NCI-H748 treated with DMSO at 0.1 percent for 48 hours (cell line): ENCODE measurements at places on chromosomes 6 and 20.

DNA sequence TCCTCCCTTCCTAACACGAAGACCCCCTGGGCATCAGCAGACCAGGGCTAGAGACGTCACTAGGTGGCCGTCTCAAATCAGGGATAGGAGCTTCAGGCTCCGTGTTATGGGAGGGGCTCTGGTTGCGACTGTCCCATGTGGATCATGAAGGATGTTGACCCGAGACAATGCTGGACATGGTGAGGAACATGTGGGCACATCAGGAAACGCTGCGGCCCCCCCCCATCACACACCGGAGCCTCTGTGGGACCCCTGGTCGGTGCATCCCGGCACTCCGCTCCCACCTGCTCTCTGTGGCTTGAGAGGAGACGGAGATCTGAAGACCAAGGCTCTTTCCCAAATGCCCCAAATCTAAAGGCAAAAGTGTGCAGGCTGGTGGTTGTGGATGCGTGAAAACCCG lies 54.2 kb downstream of the DACT2 start:
- no peak for DNase-seq

- peak; percentile 84 for DNase-seq
Observed at GRCh38 chr20:1900321-1900801, 5.2 kb downstream of the SIRPA start.

DNA sequence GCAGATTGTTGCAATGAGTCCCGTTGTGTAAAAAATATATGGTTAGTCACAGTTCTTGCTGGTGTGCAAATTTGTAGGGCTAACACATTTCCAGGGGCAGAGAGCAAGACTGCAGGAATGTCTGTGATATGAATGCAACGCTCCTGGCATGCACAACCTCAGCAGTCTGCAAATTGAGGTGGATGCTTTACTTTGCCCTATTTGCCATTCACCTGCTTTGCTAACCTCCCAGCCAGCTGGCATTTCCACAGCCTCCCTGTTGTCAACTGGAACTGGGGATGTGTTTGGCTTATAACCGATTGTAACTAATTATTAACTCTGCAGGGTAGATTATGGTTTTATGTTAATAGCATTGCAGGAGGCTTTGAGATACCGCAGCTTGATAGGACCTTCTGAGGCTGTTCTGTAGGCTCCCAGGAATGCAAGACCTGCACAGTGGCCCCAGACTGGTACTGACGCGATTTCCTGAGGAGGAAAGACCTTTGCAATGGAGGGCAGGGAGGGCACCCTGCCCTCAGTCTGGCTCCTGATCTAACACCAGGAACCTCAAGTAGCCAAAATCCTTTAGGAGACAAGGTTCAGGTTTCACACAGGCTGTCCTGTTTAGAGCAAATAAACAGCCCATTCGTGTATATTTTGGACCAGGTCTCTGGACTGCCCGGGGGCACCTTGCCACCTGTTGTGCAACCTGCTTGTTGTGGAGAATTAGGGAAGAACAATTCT lies 53.4 kb downstream of the EDN1 start:
- no peak for DNase-seq

GRCh38 chr6:151317103-151317994 lies 74.0 kb downstream of the ZBTB2 start:
- no peak for DNase-seq

DNA sequence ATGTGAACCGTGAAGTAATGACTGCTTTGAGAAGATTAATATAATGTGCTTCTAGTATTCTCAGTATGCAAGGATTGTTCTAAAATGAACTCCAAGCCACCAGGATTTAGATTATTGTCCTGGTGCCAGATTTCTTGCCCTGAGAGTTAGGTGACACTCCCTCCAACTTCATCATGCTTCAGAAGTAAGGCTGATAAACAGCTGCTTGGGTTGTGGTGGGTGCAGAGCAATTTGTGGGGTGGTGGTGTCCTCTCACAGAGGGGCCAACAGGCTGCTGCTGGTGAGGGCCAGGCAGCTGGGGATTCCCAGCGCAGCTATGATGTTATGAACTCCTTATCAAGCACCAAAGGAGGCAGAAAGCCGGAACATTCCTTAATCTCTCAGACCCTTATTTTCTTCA lies 114.6 kb downstream of the MCHR2 start:
- no peak for DNase-seq

GRCh38 chr6:168217880-168218537 lies 101.6 kb downstream of the DACT2 start:
- no peak for DNase-seq

DNA sequence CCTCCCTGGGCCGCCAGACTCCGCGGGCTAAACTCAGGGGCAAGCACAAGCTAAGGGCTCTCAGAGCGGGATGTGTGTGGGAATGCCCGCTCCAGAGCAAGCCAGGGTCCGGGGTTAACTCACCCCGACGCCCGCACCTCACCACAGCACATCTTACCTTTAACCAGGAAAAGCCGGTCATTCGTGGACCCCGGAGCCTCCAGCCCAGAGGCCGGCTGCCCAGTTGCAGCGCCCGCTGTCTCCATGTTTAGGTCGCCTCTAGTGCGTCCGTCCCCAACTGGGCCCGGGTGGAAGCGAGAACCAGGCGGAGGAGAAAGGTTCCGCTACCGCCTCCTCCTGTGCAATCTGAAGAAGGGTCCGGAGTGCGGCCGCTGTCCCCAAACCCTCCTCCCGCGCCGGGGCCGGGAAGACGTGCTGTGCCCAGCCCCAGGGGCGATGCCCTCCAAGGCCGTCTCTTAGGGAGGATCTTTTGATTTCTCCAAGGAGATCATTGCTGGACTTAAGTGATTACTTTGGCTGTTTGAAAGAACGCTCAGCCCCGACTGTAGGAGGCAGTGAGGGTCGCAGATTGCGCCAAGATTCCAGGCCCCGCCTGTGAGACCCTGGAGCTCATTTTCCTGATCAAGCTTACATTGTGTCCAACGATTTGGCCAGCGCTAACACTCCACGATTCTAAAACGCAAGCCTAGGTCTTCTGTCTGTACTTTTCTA lies at the start of gene TMEM242:
TSS of gene TMEM242 (minus strand) at position 265 of the 711 bp plus-strand sequence. CDS start at position 245, 20 bp downstream.
- DNase-seq: no peak

DNA sequence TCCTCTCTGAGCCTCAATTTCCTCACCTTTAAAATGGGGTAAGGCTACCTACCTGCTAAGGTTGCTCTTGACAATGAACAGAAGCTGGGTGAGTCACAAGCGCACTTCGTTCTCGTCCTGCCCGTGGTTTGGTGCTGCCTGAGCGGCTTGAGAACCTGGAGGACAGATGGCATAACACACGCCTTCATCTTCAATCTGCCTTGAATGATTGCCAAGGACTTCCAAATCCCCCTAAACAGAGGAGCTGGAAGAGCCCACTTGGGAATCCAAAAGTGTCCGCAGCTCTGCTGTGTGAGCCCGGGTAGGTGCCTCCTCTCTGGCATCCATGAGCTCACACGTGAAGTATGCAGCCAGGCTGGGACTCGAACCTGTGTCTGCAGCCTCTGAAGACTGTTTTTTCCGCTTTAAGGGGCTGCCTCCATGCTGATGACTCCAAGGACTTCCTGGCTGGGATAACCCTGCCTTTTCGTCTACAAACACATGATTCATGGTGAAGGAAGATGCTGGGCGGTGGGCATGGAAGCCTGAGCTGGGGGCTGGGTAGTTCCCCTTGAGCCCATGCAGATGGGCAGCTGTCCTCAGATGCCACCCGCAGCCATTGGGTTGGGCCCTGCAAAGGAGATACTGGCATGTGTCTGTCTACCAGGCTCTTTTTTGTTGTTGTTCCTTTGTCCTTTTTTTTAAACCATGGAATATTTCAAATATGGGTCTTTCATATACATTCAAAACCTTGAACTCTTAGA lies 25.3 kb upstream of the CSNK2A1 start:
- no peak for DNase-seq

- no peak for DNase-seq
Observed at GRCh38 chr6:113112086-113112485, 745.1 kb upstream of the MARCKS start.

GRCh38 chr6:155183095-155183494 lies 80.7 kb upstream of the CLDN20 start:
- no peak for DNase-seq

DNA sequence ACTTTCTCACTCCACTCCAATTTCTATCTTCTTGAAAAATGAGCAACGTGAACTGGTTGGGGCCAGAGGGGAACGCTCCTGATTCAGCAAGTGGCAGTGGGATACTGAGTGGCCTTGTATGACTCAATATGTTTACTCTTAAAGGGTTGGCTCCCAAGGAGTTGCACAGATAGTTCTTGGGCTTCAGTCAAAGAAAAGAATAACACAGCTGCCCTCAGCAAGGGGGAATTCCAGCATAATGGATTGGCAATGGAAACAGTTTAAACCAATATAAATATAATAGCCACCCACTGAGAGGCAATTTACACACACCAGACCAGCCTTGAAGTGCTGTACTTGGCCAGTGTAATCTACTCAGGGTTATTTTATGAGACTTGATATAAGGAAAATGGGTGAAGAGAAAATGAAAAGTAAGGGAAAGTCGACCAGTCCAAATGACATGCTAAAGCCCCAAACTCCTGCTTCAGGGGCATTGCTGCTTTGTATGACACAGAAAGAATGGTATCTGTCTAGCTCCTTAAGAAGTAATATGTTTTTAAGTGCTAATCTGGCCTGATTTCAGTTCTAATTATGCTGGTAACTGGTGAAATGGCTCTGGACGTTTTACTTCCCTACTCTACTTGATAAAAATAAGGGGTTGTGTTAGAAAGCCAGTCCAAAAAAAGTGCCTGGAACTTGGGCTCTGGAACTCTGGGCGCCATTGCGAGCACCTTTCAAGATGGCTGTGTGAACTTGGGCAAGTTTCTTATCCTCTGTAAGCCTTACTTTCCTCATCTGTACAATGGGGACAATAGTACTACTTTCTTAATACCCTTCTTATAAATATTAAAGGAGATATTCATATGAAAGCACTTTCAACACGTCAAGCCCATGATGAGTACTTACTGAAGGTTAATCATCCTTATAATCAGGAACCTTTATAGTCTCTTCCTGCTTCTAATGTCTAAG lies 712.9 kb upstream of the MAP3K7 start:
- no peak for DNase-seq

GRCh38 chr6:112141707-112142106 lies 54.3 kb downstream of the FAM229B start:
- no peak for DNase-seq

GRCh38 chr20:50304501-50304856 lies 113.8 kb downstream of the CEBPB start:
- DNase-seq: no peak

DNA sequence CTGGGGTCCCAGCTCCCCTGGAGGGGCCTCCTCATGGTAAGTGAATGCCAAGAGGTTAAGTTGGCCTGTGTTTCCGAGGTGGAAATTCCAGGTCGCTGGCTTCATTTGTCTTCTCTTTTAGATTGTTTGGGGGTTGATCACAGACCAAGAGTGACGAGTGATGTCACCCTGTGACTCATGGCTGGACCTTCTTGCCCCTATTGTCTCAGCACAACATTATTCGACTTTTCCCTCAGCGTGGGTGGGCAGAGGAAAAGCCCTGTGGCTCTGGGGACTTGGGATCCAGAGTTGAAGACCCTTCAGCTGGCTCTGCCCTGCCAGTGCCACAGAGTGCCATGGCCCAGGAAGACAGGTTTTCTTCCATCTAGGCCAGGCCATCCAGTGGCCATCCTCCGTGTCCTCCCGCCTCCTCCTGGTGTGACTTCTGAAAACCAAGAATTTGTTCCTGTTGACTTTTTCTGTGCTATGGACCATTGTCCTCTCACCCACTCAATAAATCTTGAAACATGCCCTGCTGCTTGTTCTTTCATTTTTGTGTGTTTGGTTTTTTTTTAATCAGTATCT lies 15.4 kb upstream of the SNHG17 start:
- DNase-seq: no peak
